ENCODE measurements at places on chromosomes 12 and 14.

GRCh38 chr12:107528731-107529365 is 156.8 kb upstream of the PWP1 start:
- DNase-seq, result no peak

DNA sequence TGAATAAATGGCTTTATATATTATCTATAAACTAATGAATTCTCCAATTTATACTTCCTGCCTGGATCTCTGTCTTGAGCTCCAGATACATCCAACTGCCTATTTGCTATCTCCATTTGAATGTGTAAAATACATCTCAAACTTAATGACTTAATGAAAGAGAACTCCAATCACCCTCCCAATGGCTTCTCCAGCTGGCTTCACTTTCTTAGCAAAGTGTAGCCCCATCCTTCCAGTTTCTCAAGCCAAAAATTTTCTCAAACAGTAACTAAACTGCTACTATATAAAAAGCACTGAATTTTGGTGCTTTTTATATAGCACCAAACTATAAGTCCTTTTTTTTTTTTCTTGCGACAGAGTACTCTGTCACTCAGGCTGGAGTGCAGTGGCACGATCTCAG is 2.6 kb downstream of the CRY1 start:
- DNase-seq, result no peak

- DNase-seq, result no peak
These were observed 5.7 kb downstream of the BEGAIN start for GRCh38 chr14:100581228-100582145.

GRCh38 chr12:104226672-104227071 is 11.1 kb downstream of the TXNRD1 start:
- no peak for DNase-seq

DNA sequence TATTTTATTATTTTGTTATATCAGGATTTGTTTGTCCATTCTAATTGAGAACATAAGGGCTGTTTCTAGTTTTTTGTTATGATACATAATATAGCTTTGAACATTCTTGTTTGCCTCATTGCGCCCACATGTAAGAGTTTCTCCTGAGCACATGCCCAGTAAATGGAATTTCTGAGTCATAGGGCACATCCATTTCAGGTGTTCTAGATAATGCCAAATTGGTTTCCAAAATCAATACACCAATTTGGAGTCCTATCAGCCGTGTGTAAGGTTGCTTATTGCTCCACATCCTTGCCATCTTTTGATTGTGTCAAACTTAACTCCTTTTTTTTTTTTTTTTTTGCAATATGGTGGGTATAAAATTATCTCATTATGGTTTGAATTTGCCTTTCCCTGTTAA is 97.9 kb upstream of the RESF1 start:
- no peak for DNase-seq

GRCh38 chr12:76552343-76552938 is 7.1 kb downstream of the OSBPL8 start:
- DNase-seq, result no peak

DNA sequence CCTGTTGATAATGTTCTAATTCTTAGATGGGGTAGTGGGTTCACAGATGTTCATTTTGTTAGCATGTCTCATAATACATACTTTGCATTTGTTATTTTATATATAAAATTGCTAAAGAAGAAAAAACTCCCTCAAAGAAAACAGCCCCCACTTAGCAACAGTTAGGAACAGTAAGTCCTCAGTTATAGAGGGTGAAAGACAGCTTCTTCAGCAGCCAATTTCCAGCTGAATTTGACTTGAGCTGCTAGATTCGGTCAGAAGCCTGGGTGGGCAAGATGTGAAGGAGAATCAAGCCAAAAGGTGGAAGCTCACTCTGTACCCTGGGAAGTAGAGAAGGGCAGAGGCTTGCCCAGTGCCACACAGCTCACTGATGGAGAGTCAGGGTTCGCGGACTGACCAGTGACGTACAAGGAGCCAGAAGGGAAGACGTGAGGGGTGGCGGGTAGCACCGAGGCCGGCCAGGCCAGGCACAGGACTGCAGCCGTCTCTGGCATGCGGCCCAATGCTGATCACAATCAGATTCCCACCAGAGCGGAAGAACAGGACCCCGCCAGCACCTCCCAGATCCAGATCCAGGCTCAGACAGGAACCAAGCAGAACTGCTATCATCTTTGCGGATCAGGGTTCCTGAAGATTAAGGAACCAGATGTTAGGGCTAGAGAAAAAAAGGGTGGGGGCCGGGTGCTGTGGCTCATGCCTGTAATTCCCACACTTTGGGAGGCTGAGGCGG is 30.4 kb upstream of the VWF start:
- DNase-seq, result no peak

Data from D341Med (cell line).